ENCODE measurements at places on chromosomes 13 and 19.
A peak's percentile ranks its signal among the peaks of the same experiment; 100 is the strongest.

DNA sequence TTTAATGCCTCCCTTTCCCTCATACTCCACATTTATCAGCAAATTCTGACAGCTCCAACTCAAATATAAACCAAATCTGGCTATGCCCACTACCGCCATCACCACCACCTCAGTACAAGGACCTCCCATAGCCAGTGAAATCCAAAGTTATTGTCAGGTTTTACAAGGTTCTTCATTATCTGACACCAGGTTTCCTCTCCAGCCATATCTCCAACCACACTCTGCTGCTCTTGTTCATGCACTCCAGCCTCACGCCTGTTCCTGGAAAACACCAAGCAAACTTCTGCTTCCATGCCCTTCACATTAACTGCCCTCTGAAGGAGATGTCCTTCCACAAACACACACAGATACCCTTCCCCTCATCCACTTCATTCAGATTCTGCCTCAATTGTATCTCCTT, 102.2 kb upstream of the MIR17HG start:
- no peak for DNase-seq

- DNase-seq: no peak
Observed at GRCh38 chr13:111259058-111259457, 61.4 kb upstream of the TEX29 start.

GRCh38 chr19:3397266-3398022, 31.1 kb downstream of the NFIC start:
- DNase-seq: no peak

GRCh38 chr19:33795370-33796163, 1.1 kb upstream of the KCTD15 start:
- peak; percentile 15 for DNase-seq

GRCh38 chr19:2579678-2580280, 103.9 kb downstream of the GADD45B start:
- DNase-seq: no peak

DNA sequence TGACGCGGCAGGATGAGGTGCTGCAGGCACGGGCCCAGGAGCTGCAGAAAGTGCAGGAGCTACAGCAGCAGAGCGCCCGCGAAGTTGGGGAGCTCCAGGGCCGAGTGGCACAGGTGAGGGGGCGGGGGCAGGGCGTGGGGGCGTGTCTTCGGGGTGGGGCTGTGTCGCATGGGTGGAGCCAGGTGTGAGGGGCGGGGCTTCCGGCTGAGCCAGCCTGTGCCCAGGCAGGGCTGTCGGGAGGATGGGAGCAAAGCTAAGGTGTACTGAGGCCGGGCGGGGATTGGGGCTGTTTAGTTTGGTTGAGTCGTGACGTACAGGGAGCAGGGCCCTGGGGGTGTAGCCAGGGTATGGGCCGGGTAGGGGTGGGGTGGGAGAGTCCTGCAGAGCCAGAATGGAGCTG, 62.3 kb downstream of the KCNC3 start:
- peak; percentile 9 for DNase-seq

DNA sequence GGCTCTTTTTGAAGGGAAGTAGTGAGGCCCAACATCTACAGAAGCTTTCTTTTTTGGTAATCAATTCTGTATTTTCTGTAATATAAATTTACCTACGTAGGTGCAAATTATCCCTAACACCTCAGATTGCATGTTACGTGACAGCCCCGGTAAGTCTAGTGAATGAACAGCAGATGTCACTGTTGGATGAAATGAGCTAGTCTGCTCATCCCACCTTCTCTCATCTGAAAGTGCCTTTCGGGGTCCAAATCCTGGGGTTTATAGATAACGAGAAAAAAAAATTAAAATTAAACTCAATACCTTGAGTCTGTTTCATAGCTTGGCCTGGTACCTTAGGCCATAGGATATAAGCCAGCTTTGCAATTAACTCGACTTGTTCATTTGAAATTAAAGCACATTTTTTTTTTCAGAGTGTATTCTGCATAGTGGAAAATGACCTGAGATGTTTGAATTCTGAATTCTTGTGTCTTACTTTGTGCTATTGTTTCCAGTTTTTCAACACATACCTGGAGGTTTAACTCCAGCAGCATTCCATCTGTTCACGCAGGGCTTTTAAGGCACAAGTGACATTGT, 548.2 kb downstream of the GPC5 start:
- DNase-seq: no peak
